ENCODE measurements at places on chromosomes 16 and 17. TPM values are rescaled to one million over a fixed set of nuclear protein-coding genes. Genes with fewer than 3 reads are reported as not detected.

Gene TMEM235
- total RNA-seq, result 40.9 TPM

Gene CA5A
- 0.48 TPM for total RNA-seq

Gene ITGB3
- total RNA-seq, result 0.65 TPM

Gene IGF2BP1
- total RNA-seq, result not detected

Gene ITGAX
- 16.1 TPM for total RNA-seq
